ENCODE measurements at places on chromosomes 13 and 19. TPM values are rescaled to one million over a fixed set of nuclear protein-coding genes. Genes with fewer than 3 reads are reported as not detected.

GRCh38 chr13:46554951-46555350 lies 2.0 kb downstream of the LRCH1 start:
- DNase-seq, result no peak
- peaks cover 5% of the 10 kb centered on the region for H3K4me1 ChIP-seq
- no peaks in the 10 kb centered on the region for H3K36me3 ChIP-seq
- no peaks in the 10 kb centered on the region for H3K27me3 ChIP-seq
- H3K4me3 ChIP-seq, result peak overlapping the region; percentile 72

DNA sequence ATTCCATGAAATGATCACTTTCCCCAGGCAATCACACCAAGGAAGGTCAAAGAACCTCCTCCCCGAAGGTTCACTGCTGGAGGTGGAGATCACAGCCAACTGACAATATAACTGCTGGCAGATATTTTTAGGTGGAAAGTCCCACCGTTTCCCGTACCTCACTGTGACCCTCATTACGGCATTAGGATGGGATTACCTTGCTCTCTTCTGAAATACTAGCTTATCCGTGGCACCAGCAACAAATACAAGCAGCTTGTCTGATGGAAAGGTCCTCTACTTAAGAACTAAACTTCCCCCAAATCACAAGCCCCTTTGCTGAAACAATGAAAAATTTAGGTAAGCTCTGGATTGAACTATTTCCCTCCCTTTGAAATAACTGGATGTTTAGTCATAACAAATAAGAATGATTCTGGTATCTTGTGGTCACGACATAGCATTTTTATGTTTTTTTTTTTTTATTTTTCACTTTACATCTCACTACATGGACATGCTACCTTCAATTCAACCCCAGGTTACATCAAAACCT lies 178.9 kb downstream of the COL4A1 start:
- DNase-seq, result no peak
- H3K4me3 ChIP-seq, result no peak overlapping the region
- H3K36me3 ChIP-seq, result no peaks in the 10 kb centered on the region
- no peaks in the 10 kb centered on the region for H3K4me1 ChIP-seq
- no peak overlapping the region for H3K27ac ChIP-seq
- no peaks in the 10 kb centered on the region for H3K27me3 ChIP-seq

GRCh38 chr13:98478189-98479129 lies 98.4 kb downstream of the STK24 start:
- no peak for DNase-seq
- H3K36me3 ChIP-seq, result no peaks in the 10 kb centered on the region
- no peak overlapping the region for H3K4me3 ChIP-seq
- H3K27ac ChIP-seq, result no peak overlapping the region

GRCh38 chr13:32726374-32727037 lies 140.3 kb downstream of the PDS5B start:
- peaks cover 2% of the 10 kb centered on the region for H3K4me1 ChIP-seq
- H3K36me3 ChIP-seq, result no peaks in the 10 kb centered on the region
- no peak overlapping the region for H3K27ac ChIP-seq
- DNase-seq, result no peak

CEACAM3 gene
- not detected for total RNA-seq

DNA sequence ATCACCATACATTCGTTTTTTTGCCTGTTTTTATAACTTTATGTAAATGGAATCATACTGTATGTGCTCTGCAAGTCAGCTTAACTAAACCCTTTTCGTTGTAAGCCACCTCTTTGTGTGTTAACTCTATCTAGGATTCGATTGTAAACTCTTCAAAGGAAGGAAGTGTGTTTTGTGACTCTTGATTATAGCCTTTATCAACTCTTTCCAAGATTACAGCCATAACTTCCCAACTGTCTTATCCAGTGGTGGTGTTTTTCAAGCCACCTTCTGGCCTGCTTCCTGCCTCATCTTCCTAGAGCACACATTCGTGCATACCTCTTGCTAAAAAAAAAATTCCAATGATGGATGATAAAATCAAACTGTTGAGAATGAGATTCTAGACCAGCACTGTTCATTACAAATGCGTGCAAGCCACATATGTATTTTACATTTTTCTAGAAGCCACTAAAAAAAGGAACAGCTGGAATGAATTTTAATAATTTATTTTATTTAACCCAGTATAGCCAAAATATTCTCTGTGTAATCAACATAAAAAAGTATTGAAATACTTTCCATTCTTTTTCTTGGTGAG lies 12.0 kb upstream of the FBXL3 start:
- no peak overlapping the region for H3K27ac ChIP-seq
- no peaks in the 10 kb centered on the region for H3K36me3 ChIP-seq
- no peaks in the 10 kb centered on the region for H3K27me3 ChIP-seq
- no peak overlapping the region for H3K4me3 ChIP-seq
- DNase-seq, result no peak

KIR3DL1 gene
- total RNA-seq, result not detected

GRCh38 chr19:8321067-8321985 lies at the start of the genes NDUFA7 and RPS28:
NDUFA7 (minus strand) TSS chr19:8321375; CDS start chr19:8321358, 17 bp downstream.
RPS28 (plus strand) TSS chr19:8321496; CDS start chr19:8321531, 35 bp downstream.
- peak within 1 kb of the TSS; percentile 79 for H3K27ac ChIP-seq
- H3K36me3 ChIP-seq, result no peaks in the 10 kb centered on the region
- H3K4me3 ChIP-seq, result peak within 1 kb of the TSS; percentile 91

DNA sequence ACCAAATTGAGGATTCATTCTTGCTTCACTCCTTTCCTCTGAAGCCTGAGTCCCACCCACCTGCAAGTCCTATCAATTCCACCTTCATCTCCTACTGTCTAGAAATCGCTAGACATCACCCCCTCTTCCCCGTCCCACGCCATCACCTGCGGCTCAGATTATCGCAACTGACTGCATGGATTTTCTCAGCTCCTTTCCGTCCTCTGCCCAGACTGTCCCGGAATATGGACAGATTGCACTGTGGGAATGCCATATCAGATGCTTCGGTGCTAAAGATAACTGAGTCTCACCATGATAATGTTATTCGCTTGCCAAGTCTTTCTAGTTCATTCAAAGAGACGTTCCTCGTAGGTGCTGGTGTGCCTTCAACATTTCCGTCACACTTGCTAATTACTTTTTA lies 66.4 kb upstream of the USP29 start:
- no peaks in the 10 kb centered on the region for H3K27me3 ChIP-seq
- no peak for DNase-seq
- H3K36me3 ChIP-seq, result no peaks in the 10 kb centered on the region

- no peak overlapping the region for H3K4me3 ChIP-seq
- H3K36me3 ChIP-seq, result no peaks in the 10 kb centered on the region
- no peak overlapping the region for H3K27ac ChIP-seq
- no peaks in the 10 kb centered on the region for H3K4me1 ChIP-seq
- no peaks in the 10 kb centered on the region for H3K27me3 ChIP-seq
- no peak for DNase-seq
These were observed 36.5 kb downstream of the TFDP1 start for GRCh38 chr13:113621046-113621445.

ZNF575 gene
- 0.79 TPM for total RNA-seq

NKPD1 gene
- not detected for total RNA-seq

- H3K4me1 ChIP-seq, result peaks cover 27% of the 10 kb centered on the region
- H3K27ac ChIP-seq, result peak overlapping the region; percentile 90
- DNase-seq, result peak; percentile 60
These were observed 931 bp downstream of the USP12 start for GRCh38 chr13:27170516-27171243.

OR7A5 gene
- total RNA-seq, result not detected

DNA sequence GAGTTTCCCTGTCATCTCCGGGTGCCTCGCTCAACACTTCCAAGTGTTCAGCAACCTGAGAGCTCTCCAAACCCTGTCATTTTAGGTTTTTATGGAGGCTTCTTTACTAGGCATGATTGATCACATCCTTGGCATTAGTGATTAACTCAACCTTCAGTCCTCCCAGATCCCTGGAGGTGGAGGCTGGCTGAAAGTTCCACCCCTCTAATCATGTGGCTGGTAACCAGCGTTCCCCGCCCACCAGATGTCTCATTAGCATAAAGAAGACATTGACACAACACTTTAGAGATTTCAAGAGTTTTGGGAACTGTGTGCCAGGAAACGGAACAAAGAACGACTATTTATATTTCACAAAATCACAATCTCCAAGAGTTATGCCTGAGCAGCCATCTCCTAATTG lies 71.1 kb upstream of the RGCC start:
- no peaks in the 10 kb centered on the region for H3K4me1 ChIP-seq
- H3K27me3 ChIP-seq, result no peaks in the 10 kb centered on the region
- no peaks in the 10 kb centered on the region for H3K36me3 ChIP-seq
- H3K4me3 ChIP-seq, result no peak overlapping the region
- no peak for DNase-seq

DNA sequence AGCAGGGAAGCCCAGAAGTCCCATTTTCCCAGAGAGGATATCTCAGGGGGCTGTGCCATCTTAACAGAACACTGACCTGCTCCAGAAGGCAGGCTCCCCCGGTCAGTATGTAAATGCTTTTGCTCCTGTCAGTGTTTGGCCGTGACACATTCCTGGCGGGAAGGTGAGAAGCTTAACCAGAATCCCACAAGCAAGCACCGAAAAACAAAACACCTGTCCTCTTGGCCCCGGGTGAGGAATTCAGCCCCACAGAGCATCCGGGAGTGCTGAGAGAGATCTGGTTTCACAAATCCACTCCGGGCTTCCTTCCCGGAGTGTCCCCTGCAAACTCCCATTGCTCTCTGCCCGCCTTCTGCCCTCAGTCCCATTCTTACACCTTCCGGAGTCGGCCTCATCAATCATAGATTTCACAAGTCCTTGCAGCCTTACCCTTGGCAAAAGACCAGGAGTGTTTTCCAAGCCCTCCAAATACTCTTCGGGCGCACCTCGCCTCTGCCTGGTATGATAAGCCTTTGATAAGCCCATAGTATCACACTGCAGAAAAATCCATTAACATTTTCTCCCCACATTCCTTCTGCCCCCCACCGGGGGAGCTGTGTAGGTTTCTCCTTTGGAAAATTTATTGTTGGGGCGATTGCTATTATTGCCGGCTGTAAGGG lies 12.2 kb downstream of the TPM4 start:
- H3K27ac ChIP-seq, result peak overlapping the region; percentile 79
- no peaks in the 10 kb centered on the region for H3K27me3 ChIP-seq
- no peak overlapping the region for H3K4me3 ChIP-seq

- H3K27me3 ChIP-seq, result no peaks in the 10 kb centered on the region
- H3K27ac ChIP-seq, result no peak overlapping the region
- H3K4me1 ChIP-seq, result no peaks in the 10 kb centered on the region
- DNase-seq, result no peak
These were observed 70.6 kb upstream of the MEDAG start for GRCh38 chr13:30835442-30835841.

GRCh38 chr13:100195568-100195967 lies 106.7 kb downstream of the PCCA start:
- peaks cover 34% of the 10 kb centered on the region for H3K4me1 ChIP-seq
- no peak overlapping the region for H3K27ac ChIP-seq
- H3K4me3 ChIP-seq, result no peak overlapping the region
- no peaks in the 10 kb centered on the region for H3K27me3 ChIP-seq

GRCh38 chr13:95323930-95324662 lies 22.8 kb upstream of the ABCC4 start:
- no peaks in the 10 kb centered on the region for H3K36me3 ChIP-seq
- H3K4me3 ChIP-seq, result no peak overlapping the region
- no peak overlapping the region for H3K27ac ChIP-seq
- DNase-seq, result no peak

DNA sequence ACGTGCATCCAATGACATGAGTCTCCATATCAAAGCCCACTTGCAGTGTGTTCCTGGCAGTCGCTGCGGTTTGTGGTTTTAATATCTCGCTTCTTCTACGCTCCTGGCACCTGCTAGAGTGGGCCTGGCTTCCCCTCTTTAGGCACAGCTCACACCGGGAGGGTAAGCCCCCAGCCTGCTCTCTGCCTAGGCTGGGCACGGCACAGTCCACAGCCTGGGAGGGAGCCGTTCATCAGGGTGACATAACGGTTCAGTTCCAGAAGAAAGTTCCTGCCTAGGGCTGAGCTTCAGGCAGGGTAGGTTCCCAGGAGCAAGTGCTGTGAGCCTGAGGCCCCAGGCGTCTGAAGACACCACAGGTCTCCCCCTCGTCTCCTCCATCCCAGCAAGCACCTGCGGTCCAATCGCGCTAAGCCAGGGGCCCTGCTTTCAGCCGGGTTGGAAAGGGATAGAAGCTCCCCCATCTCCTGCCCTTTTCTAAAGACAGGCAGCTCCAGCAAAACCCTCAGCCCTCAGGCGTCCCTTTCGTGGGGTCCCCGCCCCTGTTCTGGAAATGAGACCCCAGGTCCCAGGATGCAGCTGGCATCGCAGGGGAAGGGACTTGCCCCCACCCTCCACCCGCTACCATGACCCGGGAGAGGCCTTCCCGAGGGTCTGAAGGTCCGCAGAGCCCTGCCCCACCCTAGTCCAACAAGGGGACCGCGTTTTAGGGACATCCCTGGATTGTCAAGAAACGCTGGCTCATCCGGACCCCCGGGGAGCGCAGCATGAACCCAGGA lies 121.6 kb upstream of the ZNF507 start:
- H3K36me3 ChIP-seq, result no peaks in the 10 kb centered on the region
- H3K27ac ChIP-seq, result no peak overlapping the region
- H3K27me3 ChIP-seq, result peaks cover 10% of the 10 kb centered on the region
- no peaks in the 10 kb centered on the region for H3K4me1 ChIP-seq
- DNase-seq, result no peak
- no peak overlapping the region for H3K4me3 ChIP-seq

GRCh38 chr13:103297083-103297482 lies 230.9 kb upstream of the SLC10A2 start:
- H3K4me1 ChIP-seq, result no peaks in the 10 kb centered on the region
- H3K36me3 ChIP-seq, result no peaks in the 10 kb centered on the region
- H3K27ac ChIP-seq, result no peak overlapping the region
- no peak overlapping the region for H3K4me3 ChIP-seq

KLK14 gene
- total RNA-seq, result 0.20 TPM

Measured in pancreas (tissue), 10 donors.